ENCODE measurements at places on chromosomes 3 and 15.

DNA sequence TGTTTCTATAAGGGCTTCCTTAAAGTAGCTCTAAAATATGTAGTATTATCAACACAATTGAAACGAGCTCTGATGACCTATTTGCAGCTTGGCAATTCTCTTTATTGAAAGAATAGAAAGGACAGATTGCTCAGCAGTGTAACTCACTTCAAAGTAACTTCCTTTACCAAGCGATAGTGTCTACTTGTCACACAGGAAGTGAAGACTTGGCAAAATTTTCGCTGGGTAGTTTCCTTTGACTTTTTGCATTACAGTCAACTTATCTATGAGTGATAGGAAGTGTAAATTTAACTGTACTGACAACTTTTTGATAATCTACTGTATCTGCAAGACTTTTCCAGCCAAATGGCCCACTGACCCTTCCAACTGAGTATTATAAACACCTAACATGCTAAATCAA, 22.8 kb downstream of the SLC9A9 start:
- no peak for DNase-seq

GRCh38 chr15:100394736-100395440, 53.1 kb upstream of the ADAMTS17 start:
- no peak for DNase-seq

DNA sequence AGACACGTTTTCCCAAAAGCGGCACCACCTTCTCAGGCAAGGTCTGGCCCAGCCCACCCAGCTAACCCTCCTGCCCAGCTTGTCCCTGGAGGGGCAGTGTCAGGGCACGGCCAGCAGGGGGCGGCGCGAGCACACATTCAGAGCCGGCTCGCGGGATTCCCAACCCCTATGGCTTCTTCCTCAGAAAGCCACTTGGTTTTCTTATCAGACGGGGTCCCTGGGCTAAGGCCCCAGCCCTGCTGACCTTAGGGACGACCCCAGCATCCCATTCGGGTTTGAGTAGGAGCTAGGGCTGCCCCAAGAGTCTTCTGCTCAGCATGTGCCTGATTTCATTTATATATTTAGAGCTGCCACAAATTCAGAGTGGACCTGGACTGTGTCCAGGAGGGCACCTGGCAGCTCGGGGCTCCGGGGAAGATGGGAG, 14.5 kb downstream of the RLBP1 start:
- DNase-seq: peak; percentile 80

- no peak for DNase-seq
These were observed 59.7 kb downstream of the PDCD6IP start for GRCh38 chr3:33858131-33858530.

- no peak for DNase-seq
These were observed 414.9 kb downstream of the NAALADL2 start for GRCh38 chr3:175274056-175274455.

GRCh38 chr3:98980915-98981596, 79.6 kb upstream of the DCBLD2 start:
- DNase-seq: no peak

GRCh38 chr3:57066471-57066870, 6.0 kb downstream of the SPATA12 start:
- no peak for DNase-seq

DNA sequence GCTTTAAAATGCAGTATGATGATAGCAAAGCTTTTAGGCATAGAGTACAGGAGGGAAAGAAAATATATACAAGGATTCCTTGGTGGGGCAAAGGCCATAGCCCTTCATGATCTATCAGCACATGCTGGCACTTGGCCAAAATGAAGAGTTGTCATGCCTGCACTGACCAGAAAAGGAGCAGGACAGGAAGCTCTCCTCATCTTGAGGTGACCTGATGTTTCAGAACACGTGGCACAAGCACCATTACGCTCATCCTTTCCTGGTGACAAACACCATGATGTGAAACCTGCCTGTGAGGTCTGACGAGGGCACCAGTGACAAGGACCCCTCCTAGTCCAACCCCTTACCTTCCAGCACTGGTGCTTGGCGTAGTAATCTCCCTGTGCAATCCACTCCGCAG, 77.9 kb upstream of the DCLK3 start:
- DNase-seq: no peak

DNA sequence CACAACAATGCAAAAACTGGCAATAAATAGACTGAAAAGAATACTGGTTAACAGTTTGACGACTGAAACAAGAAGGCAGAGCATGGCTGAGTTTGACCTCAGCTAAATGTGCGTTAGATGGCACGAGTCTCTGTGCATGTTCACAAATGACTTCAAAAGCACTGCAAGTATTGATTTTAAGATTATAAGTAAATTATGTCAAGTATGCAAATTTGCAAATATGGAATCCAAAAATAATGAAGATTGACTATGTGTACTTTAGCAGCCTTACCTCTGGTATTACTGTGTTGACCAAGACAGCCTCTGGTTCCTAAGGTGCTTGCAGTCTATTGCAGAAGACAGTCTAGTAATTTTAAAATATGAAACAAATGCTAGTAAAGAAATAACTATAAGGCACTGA, 2.6 kb upstream of the EIF5A2 start:
- no peak for DNase-seq

DNA sequence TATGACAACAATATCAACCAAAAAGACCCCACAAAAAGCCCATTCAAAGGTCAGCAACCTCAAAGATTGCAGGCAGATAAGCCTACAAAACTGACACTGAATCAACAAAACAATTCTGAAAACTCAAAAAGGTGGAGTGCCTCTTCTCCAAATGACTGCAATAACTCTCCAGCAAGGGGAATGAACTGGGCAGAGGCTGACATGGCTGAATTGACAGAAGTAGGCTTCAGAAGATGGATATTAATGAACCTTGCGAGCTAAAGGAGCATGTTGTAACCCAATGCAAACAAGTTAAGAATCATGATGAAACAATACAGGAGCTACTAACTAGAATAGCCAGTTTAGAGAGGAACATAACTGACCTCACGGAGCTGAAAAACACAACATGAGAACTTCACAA, 20.4 kb upstream of the SLC25A38 start:
- no peak for DNase-seq

GRCh38 chr3:22542311-22542710, 660.8 kb upstream of the UBE2E2 start:
- no peak for DNase-seq

DNA sequence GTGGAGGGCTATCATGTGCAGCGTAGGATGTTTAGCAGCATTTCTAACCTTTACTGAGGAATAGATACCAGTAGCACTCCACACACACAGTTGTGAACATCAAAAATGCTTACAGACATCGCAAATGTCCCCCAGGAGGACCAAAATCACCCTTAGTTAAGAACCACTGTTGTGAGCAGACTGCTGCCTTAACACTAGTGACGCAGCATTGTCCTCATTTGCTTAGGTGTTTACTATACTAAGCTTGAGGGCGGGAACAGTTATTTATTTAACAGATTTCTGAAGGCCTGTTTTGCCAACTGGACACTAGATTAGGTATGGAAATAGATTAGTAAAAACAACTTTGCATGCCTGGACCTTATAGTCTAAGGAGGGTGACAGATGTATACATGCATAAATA, 2.3 kb downstream of the PPP2R3A start:
- no peak for DNase-seq

DNA sequence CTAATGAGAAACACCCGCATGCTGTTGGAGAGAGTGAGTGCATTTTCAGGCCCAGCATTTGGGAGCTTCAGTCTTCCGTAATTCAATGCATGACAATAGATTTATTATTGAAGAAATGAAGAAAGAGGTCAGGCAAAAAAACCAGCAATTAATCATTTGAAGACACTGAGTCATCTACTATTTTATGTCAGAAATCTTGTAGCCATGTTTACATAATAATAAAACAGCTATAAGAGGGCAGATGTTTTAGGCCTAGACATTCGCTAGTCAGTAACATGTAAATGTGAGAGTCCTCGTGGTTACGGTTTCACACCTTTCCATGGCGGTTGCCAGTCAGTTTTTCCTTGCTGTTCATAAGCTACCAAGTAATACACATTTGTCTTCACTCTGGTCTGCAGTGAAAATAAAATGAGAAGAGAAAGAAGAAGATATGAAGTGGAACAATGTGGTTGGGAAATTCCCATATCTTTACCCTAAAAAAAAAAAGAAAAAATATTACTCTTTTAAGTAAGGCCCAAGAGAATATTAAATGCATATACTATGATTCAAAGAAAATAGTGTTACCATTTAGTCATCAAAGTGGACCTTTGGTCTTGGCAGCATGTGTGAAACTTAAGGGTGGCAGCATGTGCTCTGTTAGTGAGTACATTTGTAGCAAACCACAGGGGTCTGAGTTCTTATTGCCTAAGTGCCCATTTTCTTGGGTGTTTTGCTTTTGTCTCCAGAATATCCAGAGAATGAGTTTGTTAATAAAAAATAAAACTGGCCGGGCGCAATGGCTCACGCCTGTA, 140.5 kb upstream of the TBL1XR1 start:
- DNase-seq: peak; percentile 68

DNA sequence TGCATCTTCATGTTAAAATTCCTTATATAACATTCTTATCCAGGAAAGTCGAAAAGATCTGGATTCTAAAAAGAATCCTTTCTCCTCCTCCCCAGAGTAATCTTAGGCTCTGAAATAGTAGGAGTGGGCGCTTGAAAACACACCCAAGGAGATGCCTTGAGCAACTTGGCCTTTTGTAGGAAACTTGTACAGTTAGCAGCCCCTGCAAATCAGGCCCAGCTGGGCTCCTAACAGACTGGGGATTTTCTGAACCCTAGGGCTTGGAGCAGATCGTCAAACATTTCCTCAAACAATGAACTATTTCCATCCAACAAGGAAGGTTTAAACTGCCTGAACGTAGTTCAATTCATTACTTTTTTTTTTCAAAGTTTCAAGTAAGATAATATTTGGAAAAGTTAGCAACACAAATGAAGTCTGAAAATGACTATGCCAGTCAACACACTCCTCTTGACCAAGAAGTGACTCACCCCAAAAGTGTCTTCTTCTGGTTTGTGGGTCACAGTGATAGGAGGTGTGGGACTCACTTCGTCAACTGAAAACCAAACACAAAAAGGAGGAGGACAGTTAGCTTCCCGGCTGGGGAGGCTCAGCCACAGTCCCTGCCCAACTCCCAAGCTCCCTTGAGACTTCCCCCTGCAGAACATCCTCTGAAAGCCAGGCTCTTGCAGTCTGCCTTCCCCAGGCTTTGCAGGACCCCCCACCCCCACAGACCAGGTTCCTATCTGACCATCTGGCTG, 129.7 kb downstream of the NTRK3 start:
- no peak for DNase-seq

Measured in activated CD4-positive, alpha-beta T cell treated with anti-CD3 and anti-CD28 coated beads, Interleukin-2, amount 50 U/mL, for 48 hours (primary cell).